A549 treated with CpdA at 1 μM for 4 hours (cell line): ENCODE measurements at places on chromosomes 11 and 22. TPM values are rescaled to one million over a fixed set of nuclear protein-coding genes. Genes with fewer than 3 reads are reported as not detected.

The MTFP1 gene
- 70.1 to 77.3 TPM (median 72.6 TPM) in 5 replicates for total RNA-seq

The VPREB1 gene
- not detected in 5 replicates for total RNA-seq

The ANO1 gene
- total RNA-seq = 1.1 to 2.5 TPM (median 1.4 TPM) in 5 replicates

The C22orf31 gene
- total RNA-seq = not detected in 5 replicates

The OR52E2 gene
- not detected in 5 replicates for total RNA-seq

The MUS81 gene
- total RNA-seq = 25.0 to 36.6 TPM (median 33.2 TPM) in 5 replicates

The PLAAT5 gene
- total RNA-seq = not detected in 5 replicates

The OR5L2 gene
- not detected in 5 replicates for total RNA-seq

The LDHAL6A gene
- not detected in 5 replicates for total RNA-seq

The MAPK12 gene
- total RNA-seq = 18.0 to 24.9 TPM (median 23.4 TPM) in 5 replicates

The SYCE3 gene
- total RNA-seq = 0.25 to 0.75 TPM (median 0.46 TPM) in 3 of 5 replicates, not detected in the others

The KCNK4 gene
- 0.07 to 0.24 TPM in 2 of 5 replicates, not detected in the others for total RNA-seq

The MS4A1 gene
- not detected in 5 replicates for total RNA-seq

The PTPN5 gene
- total RNA-seq = 0.02 TPM in 1 of 5 replicates, not detected in the others

The GAL3ST1 gene
- 6.6 to 9.7 TPM (median 7.9 TPM) in 5 replicates for total RNA-seq

The BBOX1 gene
- not detected in 5 replicates for total RNA-seq

The PNPLA5 gene
- total RNA-seq = 0.06 TPM in 1 of 5 replicates, not detected in the others

The MLC1 gene
- total RNA-seq = 0.06 to 0.07 TPM (median 0.07 TPM) in 3 of 5 replicates, not detected in the others

The BIK gene
- 0.86 to 1.4 TPM (median 1.0 TPM) in 5 replicates for total RNA-seq

The ZNF408 gene
- 14.6 to 19.0 TPM (median 17.4 TPM) in 5 replicates for total RNA-seq

The DRD4 gene
- total RNA-seq = 0.13 to 0.41 TPM (median 0.28 TPM) in 4 of 5 replicates, not detected in the other

The NCAM1 gene
- total RNA-seq = 0.18 TPM in 1 of 5 replicates, not detected in the others

The RBM4B gene
- total RNA-seq = 21.5 to 23.4 TPM (median 23.1 TPM) in 5 replicates

The SYTL2 gene
- 13.9 to 29.9 TPM (median 14.9 TPM) in 5 replicates for total RNA-seq

The OR2AG1 gene
- total RNA-seq = not detected in 5 replicates

The ART1 gene
- total RNA-seq = not detected in 5 replicates

The SMIM35 gene
- not detected in 5 replicates for total RNA-seq

The SHISAL1 gene
- 7.2 to 8.4 TPM (median 7.4 TPM) in 5 replicates for total RNA-seq

The GTSE1 gene
- 28.8 to 34.6 TPM (median 32.0 TPM) in 5 replicates for total RNA-seq

The MPEG1 gene
- total RNA-seq = not detected in 5 replicates

The MISFA gene
- 2.0 to 2.8 TPM (median 2.0 TPM) in 5 replicates for total RNA-seq

The RASD2 gene
- total RNA-seq = 0.85 to 1.7 TPM (median 1.4 TPM) in 5 replicates

The FANCF gene
- total RNA-seq = 6.4 to 8.5 TPM (median 7.8 TPM) in 5 replicates

The MUC5B gene
- 3.0 to 4.9 TPM (median 3.7 TPM) in 5 replicates for total RNA-seq

The TM7SF2 gene
- 5.1 to 8.8 TPM (median 5.8 TPM) in 5 replicates for total RNA-seq

The MB gene
- 6.4 to 9.1 TPM (median 6.9 TPM) in 5 replicates for total RNA-seq

The C11orf97 gene
- total RNA-seq = not detected in 5 replicates

The PRODH gene
- total RNA-seq = 0.28 to 1.3 TPM (median 0.54 TPM) in 5 replicates
